ENCODE measurements at places on chromosomes 6 and 20.

DNA sequence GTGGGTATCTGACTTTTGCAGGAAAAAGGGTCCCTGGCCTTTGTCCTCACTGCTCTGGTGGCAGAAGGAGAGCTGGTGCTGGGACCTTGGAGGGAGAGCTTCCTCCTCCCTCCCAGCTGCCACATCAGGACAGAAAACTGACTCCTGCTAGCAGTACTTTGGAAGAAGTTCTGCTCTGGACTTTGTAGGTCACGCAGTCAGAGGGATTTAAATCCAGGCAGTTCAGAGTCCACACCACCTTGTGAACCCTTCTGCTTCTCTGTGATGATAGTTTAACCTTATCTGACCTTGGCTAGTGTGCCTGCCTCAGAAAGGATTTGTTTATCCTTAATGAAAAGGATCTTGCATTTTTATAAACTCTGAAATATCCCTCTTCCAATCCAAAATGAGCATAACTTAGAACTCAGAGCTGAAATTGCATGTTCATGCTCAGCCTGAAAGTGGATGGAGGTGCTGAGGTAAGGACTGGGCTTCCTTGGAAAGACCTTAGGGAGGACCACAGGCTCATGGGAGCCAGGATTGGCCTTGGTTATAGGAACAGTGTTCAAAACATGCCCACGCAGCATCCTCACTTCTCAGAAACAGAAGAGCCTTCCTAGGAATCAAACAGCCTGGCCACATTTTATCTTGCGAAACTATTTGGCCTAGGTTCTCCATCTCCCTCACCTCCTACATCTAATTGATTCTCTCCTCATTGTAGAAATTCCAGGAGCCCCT, 123.9 kb upstream of the SASH1 start:
- no peak for DNase-seq

DNA sequence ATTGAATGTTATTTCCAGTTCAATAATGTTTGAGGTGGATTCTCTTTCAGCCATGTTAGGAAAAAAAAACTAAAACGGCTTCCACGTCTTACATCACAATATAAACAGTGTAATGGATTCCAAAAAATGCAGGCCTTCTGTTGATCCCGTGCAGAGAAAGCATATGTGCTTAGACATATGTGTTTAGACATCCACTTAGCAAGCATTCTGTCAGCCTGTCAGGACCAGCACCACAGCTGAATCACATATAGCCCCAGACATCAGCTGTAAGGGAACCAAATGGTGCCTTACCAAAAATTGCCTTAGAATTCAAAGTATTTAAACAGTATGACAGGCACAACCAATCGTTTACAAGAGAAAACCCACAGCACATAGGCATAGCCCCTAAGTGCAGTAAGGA, 304.9 kb downstream of the EYA4 start:
- no peak for DNase-seq

- DNase-seq = no peak
These were observed 10.0 kb upstream of the BNIP5 start for GRCh38 chr6:36346486-36347273.

- DNase-seq = no peak
These were observed 45.6 kb upstream of the AKIRIN2 start for GRCh38 chr6:87747646-87748045.

GRCh38 chr6:131782764-131783163, 25.1 kb upstream of the ENPP1 start:
- DNase-seq = no peak

DNA sequence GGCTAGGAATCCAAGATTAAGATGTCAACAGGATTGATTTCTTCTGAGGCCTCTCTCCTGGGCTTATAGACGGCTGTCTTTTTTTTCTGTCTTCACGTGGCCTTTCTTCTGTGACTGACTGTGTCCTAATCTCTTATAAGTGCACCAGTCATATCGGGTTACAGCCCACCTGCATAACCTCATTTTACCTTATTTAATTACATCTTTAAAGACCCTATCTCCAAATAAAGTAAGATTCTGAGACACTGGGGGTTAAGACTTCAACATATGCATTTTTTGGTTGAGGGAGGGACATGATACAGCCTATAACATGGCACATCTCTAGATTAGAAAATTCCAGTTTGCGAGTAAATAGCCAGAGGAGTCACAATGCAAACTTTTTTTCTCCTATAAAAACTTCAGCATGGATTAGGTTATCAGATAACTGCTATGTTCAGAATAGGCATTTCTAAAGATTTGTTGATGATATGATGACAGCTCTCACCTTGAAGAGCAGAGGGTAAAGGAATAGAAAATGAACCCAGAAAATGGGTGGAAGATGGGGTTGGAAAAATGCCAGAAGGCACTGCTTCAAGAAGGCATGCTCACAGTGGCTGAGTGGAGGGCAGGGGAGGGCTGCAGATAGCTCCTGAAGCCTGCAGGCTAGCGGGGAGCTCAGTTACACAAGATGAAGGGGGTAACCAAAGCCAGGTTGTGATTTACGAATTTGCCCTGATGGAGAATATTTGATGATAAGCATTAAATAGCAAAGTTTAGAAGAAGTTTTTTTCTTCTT, 8.7 kb upstream of the PDE7B start:
- DNase-seq = no peak

- DNase-seq = peak; percentile 84
These were observed 29.1 kb upstream of the SERPINB9 start for GRCh38 chr6:2931970-2932748.

DNA sequence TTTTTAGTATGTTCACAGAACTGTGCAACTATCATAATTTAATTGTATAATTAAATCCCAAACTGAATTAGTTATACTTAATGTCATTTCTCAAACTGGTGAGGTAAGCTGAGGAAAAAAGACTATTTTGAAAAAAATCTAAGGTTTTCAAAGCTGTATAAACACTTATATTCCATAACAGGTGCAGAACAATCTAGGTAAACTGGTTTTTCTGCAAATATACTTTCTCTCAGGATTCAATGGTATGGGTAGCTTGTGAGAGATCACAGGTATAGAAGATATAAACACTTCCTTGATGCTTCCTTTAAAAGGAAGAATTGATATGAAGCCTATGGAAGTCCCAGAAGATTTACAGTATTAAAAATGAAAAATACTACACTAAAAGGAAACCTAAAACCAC, 33.7 kb downstream of the NOL7 start:
- DNase-seq = no peak

GRCh38 chr20:34328928-34329677, 25.9 kb upstream of the AHCY start:
- no peak for DNase-seq

DNA sequence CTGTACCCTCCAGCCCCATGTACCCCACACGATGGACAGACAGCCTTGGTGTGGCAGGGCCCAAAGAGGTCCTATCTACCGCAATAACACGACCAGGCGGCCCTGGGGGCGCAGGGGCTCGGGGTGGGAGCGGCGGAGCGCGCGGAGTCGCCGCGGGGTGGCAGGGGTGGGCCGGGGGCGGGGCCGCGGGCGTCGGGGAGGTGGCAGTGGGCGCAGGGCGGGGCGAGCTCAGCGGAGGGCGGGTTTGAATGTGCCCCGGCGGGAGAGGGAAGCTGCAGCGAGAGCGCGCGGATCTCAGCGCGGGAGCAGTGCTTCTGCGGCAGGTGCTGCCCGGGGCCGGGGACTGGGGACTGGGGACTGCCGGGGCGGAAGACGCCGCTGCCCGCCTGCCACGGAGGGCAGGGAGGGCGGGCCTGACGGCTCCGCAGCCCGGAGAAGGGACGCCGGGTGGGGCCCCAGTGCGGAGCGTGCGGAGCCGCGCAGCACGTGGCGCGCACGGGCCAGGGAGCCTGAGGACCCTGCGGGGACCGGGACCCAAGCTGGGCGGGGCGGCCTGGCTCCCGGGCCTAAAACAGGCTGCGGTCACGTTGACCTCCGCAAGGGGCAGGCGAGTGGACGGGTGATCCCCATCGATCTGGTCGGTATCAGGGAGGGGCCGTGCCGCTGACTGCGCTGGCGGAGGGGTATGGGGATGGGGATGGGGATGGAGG, at the start of gene SLC29A1:
TSS of gene SLC29A1 (plus strand) at position 277 of the 710 bp plus-strand sequence. CDS start 3,719 bp downstream, outside the sequence.
- DNase-seq = no peak

GRCh38 chr20:51431321-51431720, 111.2 kb downstream of the NFATC2 start:
- no peak for DNase-seq

GRCh38 chr6:143505537-143505936, 6.0 kb downstream of the FUCA2 start:
- no peak for DNase-seq

DNA sequence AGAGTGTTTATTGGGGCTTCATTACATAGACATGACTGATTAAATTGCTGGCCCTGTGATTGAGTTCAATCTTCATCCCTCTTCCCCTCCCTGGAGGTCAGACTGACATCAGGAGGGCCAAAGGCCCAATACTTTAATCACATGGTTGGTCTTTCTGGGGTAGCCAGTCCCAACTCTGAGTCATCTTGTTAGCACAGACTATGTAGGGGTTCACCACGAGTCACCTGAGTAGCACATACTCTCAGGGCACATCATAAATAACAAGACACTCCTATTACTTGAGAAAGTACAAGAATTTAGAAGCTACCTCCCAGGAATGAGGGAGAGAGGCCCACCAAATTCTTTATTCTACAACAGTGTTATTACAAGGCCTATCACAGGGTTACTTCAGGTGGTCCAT, 11.3 kb downstream of the GINS1 start:
- DNase-seq = no peak

DNA sequence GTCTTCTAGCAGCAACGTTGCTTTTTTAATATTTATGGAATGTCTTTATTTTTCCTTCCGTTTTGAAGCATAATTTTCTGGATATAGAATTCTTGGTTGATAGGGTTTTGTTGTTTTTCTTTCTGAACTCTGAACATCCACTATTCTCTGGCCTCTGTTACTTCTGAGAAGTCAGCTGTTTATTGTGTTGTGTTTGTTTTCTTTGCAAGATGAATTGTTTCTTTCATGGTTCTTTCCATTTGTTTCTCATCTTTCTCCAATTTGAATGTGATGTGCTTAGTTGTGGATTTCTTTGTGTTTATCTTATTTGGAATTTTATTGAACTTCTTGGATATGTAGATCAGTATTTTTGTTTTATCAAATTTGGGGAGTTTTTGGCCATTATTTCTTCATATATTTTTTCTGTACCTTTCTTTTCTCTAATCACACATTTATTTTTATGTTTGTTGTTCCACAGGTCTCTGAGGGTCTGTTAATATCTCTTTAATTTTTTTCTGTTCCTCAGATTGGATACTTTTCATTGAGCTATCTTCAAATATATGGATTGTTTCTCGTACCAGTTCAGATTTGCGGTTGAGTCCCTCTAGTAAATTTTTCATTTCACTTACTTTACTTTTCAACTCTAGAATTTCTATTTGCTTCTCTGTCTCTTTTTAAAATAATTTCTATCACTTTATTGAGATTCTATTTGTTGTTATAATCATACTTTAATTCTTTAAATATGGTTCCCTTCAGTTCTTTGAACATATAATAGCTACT, 18.0 kb downstream of the HIVEP1 start:
- DNase-seq = no peak

GRCh38 chr6:15921243-15921642, 207.6 kb upstream of the MYLIP start:
- no peak for DNase-seq

- DNase-seq = no peak
These were observed 127.9 kb upstream of the FOXO3 start for GRCh38 chr6:108432792-108433191.

- no peak for DNase-seq
These were observed 2.9 kb upstream of the BMP7 start for GRCh38 chr20:57269148-57269984.

DNA sequence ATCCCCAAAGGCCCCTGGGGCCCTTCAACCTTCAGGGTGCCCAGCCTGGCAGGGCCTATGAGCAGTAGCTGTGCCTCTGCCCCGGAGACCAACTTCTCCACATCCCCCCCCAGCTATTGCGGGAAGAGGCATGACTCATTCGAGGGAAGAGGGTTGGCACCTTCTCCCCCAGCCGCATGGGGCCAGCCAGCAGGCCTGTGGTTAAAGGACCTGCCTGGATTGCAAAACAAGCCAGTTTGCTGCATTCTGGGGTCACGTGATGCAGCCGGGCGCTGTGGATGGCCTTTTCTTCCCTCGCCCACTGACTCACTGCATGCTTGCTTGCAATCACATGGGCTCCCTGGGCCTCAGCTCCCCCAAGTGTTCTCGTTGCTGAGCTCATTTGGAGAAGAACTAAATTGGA, 182.5 kb downstream of the MAFB start:
- DNase-seq = no peak

Data from NT2/D1 (cell line).